Activated CD4-positive, alpha-beta memory T cell treated with anti-CD3 and anti-CD28 coated beads, Interleukin-2, amount 10 ng/mL, durations not matched to agents 7 days and 5 days (primary cell): ENCODE measurements at places on chromosomes 13 and 19. TPM values are rescaled to one million over a fixed set of nuclear protein-coding genes. Genes with fewer than 3 reads are reported as not detected.

SMIM44 gene
- total RNA-seq: not detected

ZNF888 gene
- 6.9 TPM for total RNA-seq

ZNF610 gene
- 1.4 TPM for total RNA-seq

TNFSF9 gene
- total RNA-seq: 5.8 TPM

PEAK3 gene
- total RNA-seq: 0.70 TPM

ZNF835 gene
- total RNA-seq: 0.23 TPM

GRCh38 chr13:44068737-44069136 is 189.0 kb downstream of the LACC1 start:
- H3K27me3 ChIP-seq: peaks cover 14% of the 10 kb centered on the region
- DNase-seq: no peak
- no peaks in the 10 kb centered on the region for H3K4me1 ChIP-seq
- H3K27ac ChIP-seq: no peak overlapping the region
- H3K4me3 ChIP-seq: no peak overlapping the region

GRCh38 chr19:3403489-3404323 is 37.3 kb downstream of the NFIC start:
- H3K27me3 ChIP-seq: no peaks in the 10 kb centered on the region
- no peaks in the 10 kb centered on the region for H3K36me3 ChIP-seq
- H3K27ac ChIP-seq: no peak overlapping the region
- no peak for DNase-seq

- no peaks in the 10 kb centered on the region for H3K4me1 ChIP-seq
- H3K4me3 ChIP-seq: no peak overlapping the region
- no peaks in the 10 kb centered on the region for H3K36me3 ChIP-seq
- no peak for DNase-seq
- peaks cover 5% of the 10 kb centered on the region for H3K27me3 ChIP-seq
Measured at GRCh38 chr19:40116075-40116474, 25.3 kb upstream of the ZNF780A start.

- DNase-seq: no peak
- no peaks in the 10 kb centered on the region for H3K4me1 ChIP-seq
- H3K27ac ChIP-seq: no peak overlapping the region
- peaks cover 2% of the 10 kb centered on the region for H3K27me3 ChIP-seq
- H3K4me3 ChIP-seq: no peak overlapping the region
Measured at GRCh38 chr19:30877661-30878113, 471.5 kb downstream of the TSHZ3 start.

GRCh38 chr13:54965881-54966280 is 1937.3 kb downstream of the OLFM4 start:
- H3K36me3 ChIP-seq: no peaks in the 10 kb centered on the region
- no peak overlapping the region for H3K27ac ChIP-seq
- no peak for DNase-seq
- no peak overlapping the region for H3K4me3 ChIP-seq
- no peaks in the 10 kb centered on the region for H3K4me1 ChIP-seq
- no peaks in the 10 kb centered on the region for H3K27me3 ChIP-seq
